ENCODE measurements at places on chromosomes 2 and 18.

GRCh38 chr2:106638580-106638979, 151.4 kb downstream of the CD8B2 start:
- DNase-seq = no peak

GRCh38 chr2:120323807-120324399, 22.0 kb upstream of the INHBB start:
- no peak for DNase-seq

DNA sequence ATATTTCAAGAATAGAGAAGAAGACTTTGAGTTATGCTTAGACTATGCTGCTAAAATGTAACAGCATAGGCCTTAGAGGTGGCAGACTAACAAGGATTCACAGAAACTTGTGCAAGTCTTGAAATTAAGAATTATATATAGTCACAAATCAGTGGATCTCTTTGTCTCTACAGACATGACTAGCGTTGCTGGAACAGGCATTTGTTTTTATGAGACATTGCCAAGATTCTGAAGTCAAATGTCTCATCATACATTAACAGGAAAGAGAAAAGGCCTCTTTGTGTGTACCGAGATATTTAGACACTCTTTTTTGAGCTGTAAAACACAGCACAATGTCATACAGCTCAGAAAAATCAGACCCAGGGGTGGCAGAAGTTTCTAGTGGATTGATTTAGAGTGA, 207.1 kb downstream of the TMX3 start:
- no peak for DNase-seq

DNA sequence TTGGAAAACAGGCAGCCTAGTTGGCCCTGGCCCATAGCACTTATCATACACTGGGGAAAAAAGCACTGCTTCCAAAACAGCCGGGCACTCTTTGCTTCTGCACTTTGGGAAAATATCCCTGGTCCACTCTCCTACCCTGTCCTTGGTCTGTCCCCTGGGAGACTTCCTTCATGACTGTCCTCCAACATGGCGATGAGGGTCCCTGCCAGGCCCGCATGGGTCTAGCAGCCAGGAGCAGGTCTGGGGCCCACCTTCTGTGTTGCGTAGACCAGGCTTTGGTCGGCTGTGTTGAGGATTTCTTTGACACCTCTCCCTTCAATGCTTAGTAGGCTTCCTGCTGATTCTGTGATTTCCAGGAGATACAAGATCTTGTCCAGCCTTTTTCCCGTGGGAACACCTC, 12.2 kb downstream of the KCNF1 start:
- DNase-seq = no peak

DNA sequence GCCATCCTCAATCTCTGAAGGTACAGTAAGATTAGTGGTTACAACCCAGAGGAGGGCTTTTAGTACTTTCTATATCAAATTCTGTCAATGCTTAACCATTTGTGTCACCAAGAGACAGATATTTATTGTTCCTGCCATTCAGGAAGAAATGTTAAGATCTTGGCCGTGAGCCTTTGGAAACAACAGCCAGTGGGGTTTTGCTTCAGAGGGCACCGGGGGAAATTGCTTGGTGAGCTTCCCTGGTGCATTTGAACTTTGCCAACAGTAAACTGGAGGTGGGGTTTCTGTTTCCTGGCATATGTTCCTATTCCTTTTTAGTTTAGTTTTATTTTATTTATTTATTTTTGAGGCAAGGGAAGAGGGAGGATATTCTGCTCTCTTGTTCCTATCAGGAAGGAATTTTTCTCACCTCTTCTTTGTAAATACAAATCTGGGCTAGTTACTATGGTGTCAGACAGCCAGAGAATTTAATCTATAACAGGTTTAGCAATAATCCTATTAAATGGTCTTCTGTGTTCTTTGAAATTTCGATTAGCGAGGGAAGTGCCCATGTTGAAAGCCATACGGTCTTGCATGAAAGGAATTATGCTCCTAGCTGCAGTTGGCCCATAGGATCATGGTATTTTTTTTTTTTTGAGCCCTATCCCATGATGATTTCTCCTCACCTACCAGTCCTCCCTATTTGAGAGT, 95.7 kb downstream of the MAIP1 start:
- no peak for DNase-seq

DNA sequence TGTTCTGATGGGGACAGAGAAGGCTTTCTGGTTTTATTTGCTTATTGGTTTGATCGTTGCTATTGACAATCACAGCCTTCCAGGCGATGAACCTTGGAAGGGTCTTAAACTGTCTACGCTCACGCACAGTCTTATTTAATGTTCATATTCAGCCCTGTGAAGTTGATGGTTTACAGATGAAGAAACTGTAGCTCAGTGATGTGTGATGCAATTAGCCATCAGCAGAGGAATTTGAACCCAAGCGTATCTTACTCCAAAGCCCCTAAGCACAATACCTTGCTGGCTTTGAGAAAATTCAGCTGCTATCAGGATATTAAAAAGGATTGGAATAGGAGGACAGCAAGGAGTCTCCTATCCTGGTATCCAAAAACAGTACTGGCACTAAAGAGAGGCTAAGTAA, 98.3 kb upstream of the STPG4 start:
- no peak for DNase-seq

DNA sequence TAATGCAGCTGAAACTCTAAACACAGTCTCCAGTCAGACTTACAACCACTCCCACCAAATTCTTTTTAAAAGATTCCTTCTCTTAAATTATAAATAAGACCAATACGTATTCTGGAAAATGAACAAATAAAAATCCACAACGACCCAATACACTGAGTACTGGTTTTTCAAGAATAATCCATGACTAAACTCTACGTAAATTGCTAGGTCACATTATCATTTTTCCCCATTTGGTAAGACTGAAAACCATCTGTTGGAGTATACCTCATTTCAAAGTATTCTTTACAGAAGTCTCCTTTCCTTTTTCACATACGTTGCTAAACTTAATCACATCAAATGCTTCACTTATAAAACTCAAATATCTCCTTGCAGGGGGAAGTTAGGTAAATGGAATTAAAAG, 6.0 kb downstream of the ZNF516 start:
- no peak for DNase-seq

GRCh38 chr2:184610891-184611290, 12.6 kb downstream of the ZNF804A start:
- no peak for DNase-seq

Data from SW 1271 (cell line).